ENCODE measurements at places on chromosomes 12 and 14.

DNA sequence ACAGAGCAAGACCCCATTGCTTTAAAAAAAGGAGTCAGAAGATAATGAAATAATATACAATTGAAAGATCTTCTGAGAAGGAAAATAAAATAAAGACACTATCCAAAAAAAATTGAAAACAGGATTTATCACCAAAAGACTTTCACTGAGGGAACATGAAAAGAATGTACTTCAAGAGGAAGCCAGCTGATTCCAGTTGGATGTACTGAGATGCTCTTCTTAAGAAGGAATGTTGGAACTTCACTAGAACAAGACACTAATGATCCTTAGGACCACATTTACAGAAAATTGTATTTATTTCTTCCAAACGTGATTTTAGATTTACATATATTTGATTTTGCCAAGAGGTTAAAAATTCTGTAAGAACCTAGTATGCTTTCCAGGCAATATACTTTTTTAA, 65.6 kb upstream of the CNOT2 start:
- no peak for DNase-seq

- peak; percentile 57 for DNase-seq
Observed at GRCh38 chr14:92460916-92461579, 52.5 kb upstream of the RIN3 start.

GRCh38 chr14:34857689-34858449, 17.3 kb downstream of the BAZ1A start:
- no peak for DNase-seq

DNA sequence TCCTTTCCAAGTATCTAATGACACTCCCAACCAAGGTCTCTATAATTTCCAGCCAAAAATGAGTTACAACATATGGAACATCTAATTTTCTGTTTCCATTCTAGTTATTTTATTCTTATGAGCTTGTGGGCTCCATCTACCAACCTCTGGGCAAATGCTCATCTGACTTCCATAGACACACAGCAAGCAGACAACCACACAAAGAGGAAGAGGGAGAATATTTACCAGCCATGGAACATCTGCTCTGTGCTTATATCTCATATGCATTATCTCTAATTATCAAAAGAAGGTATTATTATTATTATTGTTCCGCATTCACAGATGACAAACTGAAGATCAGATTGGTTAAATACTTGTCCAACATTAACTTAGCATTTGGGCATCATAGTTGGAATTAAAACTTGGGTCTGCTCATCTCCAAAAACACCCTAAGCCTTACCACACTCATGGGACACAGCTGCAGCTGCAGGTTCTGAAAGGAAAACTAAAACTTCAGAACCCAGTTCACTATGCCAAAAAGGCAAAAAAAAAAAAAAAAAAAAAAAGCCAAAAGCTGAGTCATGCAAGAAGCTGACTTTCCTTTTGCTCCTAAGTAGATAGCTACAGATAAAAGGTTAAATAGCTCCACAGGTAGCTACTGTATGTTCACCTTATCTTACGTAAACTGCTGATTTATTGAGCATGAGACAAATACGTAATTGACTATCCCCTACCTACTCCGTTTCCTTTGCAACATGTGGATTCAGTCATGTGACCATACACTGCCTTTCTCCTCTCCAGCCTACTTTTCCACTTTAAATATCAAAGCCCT, 23.6 kb upstream of the TCL1B start:
- DNase-seq: no peak

GRCh38 chr12:57162553-57163125, 15.2 kb upstream of the LRP1-AS start:
- no peak for DNase-seq
